ENCODE measurements at places on chromosomes 5 and 9.

- no peak for DNase-seq
Measured at GRCh38 chr5:106094204-106094607, 1576.5 kb downstream of the EFNA5 start.

DNA sequence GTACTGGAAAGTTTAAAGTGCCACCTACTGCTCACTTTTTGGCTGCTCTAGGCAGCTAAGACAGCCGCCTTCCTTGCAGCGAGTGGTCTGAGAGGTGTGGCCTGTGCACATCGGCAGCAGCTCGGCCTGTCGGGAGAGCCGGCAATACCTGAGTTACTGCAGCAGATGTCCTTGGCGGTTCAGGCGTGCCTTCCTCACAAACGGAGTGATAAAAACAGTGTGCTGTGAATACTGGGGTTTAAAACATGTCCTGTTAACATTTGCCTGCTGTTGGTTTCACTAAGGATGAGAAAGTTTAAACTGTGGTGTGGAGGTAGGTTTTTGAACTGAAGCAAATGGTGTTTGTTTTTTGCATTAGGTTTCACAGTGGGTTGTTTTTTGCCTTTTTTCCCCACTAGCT is 12.9 kb downstream of the TRAF2 start:
- DNase-seq = no peak

DNA sequence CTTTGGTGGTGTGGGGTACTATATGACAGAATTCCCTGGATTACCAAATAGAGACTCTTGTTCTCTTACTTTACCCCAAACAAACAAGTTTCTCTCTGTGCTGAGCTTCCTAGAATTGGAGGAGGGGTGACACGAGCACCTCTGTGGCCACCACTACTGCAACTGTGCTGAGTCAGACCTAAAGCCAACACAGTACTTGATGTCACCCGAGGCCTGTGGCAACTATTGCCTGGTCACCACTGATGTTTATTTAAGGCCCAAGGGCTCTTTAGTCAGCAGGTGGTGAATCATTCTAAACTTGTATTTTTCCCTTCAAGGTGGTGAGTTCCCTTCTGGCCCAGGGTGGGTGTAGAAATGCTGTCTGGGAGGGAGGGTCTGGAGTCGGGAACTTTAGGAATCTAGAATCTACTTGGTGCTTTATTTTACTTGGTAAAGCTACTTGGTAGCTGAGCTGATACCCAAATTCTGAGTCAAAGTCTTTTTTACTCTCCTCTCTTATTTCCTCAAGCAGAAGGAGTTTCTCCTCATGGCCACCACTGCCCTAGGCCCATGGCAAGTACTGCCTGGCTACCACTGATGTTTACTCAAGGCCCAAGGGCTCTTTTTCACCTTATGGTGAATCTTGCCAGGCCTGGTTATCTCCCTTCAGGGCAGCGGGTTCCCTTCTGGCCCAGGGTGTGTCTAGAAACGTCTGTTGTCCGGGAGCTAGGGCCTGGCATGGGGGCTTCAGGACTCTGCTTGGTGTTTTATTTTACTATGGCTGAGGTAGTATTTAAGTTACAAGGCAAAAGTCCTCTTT is 9.8 kb downstream of the LURAP1L start:
- no peak for DNase-seq

DNA sequence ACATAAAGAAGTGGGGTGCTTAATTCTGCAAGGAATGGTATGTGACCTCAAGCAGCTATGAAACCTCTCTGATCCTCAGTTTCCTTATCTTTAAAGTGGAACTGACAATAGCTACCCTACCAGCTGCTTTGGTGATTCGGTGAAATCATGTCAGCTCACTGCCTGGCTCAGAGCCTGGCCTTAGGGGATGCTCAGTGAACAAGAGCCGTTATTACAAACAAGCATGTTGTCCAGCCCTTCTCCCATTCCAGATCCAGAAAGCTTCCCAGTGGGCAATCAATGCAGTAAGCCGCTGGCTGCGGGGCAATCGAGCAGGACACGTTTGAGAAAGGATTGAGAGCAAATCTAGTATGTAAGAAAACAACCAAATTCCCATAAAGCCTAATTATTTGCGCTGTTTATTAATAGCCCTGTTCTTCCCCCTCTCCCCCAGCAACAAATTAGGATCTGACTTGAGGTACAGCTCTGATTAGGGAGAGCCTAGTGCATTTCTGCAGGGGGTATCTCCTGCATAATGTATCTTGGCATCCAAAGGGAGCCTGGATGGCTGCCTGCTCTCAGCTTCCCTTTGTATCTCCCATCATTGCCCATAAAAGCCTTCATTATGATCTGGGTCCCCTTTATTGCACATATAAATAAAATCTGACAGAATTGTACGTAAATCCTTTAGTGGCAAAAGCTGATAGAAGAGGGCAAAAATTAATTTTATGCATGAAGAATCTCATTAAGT is 371.4 kb downstream of the TMEM232 start:
- DNase-seq = no peak

DNA sequence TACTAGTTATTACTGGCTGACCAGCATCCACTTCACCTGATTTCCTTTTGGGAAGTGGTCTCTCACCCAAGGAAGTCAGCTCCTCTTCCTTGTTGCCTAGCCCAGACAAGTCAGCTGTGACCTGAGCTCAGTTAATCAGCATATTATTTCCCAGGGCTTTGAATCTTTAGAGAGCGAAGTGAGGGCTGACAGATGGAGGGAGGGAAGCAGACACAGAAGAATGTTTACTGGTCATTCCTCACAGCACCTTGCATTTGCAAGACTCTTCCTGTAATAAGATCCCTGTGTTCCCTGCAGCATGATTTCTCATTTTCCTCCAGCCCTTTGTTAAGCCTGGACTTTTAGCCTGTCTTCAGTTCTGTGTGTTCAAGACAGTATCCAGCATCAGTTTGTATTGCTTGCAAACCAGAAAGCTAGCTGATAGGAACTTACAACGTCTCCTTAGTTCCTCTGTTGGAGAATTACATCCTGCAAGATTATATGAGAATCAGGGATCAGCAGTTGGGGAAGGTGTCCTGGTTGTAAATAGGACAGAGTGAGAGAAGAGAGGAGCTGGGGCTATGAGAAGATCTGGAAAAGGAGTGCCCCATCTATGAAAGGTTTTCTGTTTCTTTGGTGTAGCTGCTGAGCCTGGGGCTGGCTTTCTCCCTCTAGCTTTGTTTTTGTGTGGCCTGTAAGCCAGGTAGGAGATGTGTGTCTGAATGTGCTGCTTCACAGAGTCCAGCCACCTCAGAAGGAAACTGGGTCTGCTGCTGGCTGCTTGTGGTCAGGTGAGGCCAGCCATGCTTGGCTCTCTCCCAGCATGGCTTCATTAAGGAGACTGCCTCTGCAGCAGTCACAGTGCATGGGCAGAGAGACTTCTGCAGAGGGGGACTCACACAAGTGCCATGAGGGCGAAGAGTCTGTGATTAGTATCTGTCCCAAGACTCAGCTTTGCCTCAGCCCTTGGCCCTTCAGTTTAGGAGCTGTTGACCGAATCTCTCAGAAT is 50.3 kb downstream of the MAN2A1 start:
- DNase-seq = no peak

DNA sequence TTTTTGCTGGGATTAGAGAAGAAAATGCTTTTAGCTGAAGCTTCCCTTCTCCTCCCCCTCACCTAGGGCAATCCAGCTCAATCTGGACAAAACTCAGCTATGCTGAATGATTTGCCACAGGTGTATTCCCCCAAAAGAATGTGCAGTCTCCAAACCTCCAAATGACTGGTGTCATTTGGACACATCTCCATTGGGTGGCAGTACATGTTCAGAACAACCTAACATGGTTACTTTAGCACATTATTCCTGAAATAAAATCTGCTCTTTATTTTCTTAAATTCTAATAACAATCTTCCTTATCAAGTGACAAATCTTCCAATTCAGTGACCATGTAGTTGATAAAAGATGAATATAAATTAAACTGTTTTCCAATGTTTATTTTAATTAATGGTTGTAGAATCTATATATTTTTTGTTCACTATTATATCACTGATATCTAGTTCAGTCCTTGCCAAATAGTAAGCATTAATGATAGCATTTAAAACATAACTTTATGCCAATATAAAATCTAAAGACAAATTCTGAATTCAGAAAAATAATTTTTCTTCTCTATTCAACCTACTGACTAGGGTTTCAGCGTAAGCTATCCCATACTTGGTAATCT is 61.3 kb upstream of the MOCS2 start:
- DNase-seq = no peak

DNA sequence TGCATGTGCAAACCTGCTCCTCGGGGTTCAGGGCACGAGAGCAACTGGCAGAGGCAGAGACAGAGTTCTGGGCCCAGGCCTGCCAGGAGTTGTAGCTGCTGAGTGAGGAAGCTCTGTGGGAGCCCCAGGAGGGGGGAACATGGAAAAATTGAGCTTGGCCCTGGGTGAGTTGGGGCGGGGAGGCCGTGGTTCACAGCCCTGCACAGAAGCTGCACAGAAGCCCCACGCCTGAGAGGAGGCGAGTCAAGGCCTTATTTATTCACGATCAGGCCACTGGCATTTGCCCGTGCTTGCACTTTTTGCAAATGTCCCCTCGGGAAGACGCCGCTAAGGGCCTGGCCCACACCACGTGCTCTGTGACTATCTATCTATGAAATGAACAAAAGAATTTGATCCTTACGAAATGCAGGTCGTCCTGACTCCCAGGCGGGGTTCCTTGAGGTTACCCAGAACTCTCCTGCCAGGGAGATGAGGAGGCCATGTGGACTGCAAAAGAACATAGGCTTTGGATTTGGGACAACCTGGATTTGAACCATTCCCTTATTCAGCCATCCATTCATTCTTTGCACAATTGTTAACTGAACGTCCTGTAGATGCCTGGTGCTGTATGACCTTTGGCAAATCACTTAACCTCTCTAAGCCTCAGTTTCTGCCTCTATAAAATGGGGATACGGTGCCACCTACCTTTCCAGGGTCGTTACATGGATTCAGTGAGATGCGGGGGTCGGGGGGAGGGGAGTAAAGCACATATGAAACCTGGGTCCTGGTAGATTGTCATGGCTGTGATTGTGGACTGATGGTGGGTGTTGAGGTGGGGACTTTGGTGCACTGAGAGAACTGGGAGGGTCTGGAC is 17.9 kb downstream of the COL27A1 start:
- DNase-seq = no peak

DNA sequence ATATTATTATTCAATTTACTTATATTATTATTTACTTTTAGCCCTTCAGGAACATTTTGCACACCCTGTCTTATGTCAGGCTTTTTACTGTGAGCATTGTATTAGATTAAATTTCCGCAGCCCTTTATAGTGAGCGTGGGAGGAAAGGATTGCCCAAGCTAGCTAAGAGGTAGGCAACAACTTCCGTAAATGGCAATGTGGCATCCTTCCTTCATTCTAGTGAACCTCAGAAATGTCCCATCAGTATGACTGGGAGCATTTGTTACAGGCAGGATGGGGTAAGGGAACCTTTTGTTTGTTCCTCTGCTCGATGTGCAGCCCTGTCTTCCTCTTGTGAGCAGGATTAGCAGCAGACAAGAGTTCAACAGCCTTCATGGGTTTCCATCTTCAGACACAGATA is 6.2 kb upstream of the CD180 start:
- DNase-seq = no peak

DNA sequence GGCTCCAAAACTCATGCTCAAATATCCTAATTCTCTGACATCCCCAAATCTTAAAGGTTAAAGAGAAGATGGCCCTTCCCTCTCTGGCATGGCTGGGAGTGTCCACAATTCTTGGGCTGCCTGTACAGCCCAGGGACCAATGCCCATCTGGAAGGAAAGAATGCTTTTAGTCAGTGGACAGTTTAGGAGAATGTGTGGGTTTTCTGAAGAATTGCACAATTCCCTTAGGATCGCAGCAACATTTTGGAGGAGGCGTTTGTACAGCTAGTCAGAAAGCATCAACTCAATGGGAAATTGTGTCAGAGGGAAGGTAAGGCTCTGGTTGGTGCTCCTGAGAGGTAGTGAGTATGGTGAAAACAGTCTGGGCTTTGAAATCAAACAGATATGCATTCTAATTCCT is 15.0 kb downstream of the FAM193B start:
- no peak for DNase-seq

DNA sequence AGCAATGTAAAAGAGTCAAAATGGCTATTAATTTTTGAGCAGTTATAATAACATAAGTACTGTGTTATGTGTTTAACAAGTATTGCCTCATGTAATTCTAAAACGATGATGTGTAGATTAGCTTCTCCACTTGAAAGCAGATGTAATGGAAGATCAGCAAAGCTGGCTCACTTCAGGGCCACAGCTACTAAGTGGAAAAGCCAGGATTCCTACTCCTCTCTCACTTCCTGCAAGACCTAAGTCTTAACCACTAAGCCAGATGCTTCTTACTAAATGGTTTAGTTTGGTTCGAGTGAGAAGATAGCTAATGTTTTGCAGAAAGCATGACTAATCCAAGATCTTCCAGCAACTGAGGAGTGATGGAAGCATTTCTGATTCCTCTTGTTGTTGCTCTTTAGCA is 15.7 kb upstream of the TNC start:
- DNase-seq = no peak

DNA sequence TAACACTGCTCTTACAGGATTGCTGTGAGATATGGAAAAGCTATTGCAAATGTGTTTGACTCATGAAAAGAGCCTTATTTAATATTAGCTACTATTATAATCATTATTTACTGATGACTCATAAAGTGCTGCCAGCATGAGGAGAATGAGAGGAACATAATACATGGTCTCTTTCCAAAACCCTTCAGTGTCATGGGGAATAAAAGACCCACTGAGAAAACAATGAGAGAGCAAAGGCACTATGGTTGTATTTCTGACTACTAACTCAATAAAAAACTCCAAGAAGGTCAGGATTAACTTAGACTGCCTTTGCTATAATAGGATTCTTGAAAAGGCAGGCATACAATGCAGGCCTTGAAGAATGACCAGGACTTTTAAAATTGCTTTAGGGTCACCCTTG is 633.5 kb downstream of the DTWD2 start:
- no peak for DNase-seq

DNA sequence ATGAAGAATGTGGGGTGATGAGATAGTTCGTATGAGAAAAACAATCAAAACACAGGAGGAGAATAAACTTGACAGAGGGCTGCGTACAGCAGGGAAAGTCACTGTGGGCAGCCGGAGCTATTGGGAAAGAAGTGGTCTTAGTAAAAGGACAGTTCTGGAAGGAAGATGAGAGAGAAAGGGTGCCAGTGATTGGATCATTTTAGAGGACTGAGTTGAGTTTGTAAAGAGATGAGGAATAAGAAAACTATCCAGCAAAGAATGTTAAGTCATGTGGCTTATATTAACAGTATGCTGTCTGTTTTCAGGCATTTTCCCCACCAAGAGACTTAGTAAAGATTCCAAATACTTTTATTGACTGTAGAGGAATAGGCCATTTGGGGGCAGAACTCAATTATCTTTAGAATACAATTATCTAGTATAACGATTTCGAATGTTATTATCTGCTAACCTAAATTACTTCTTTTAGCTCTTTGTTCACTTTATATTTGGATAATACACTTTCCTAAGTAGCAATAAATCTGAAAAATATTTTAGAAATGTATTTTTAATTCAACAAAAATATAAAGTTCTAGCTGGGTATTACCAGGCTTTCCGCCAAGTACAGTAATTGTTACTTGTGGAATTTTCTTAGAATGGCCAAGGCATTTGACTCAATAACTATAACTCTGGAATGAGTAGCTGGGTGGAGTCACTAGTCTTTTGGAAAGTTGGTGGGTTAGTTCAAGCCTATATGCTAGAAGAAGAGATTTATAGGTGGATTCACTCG is 15.5 kb upstream of the LOX start:
- no peak for DNase-seq

GRCh38 chr5:93072831-93073459 is 508.1 kb downstream of the NR2F1-AS1 start:
- no peak for DNase-seq
